ENCODE measurements at places on chromosomes 5 and 9.

DNA sequence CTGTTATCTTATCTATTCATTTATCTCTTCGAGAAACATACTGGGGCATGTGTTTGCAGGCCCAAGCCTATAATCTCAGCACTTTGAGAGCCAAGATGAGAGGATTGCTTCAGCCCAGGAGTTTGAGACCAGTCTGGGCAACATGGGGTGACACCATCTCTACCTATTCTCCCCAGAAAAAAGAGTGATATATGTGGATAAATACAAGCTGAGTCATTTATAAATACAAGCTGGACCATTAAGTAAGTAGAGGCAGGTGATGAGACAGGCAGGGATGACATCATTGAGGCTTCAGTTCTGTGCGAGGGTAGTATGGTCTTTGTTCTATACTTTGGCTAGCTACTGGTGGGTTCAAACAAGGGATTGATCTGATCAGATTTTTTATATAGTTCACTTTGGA, 25.6 kb downstream of the PBX3 start:
- DNase-seq: no peak

DNA sequence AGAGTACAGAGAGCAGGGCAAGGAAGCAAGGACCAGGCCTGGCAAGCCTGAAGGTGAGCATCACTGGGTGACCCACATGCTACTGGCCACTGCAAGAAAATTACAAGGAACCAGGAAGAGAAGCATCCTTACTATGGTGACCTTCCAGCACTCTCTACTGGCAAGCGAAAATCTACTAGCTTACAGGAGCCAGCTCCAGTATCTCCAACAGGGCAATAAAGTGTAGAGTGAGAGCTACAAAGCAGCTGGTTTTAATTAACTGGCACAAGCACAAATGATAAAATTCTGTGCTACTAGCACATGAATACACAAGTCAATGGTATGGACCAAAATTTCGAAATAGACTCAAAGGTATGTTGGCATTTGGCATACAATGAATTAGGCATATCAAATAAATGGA, 113.3 kb upstream of the CAST start:
- DNase-seq: no peak

GRCh38 chr5:139976703-139977102, 66.4 kb downstream of the NRG2 start:
- DNase-seq: no peak

GRCh38 chr5:128927644-128928043, 37.6 kb upstream of the SLC27A6 start:
- no peak for DNase-seq

GRCh38 chr5:138488481-138488945, 23.2 kb downstream of the EGR1 start:
- no peak for DNase-seq

- DNase-seq: no peak
Observed at GRCh38 chr5:158874343-158874742, 225.4 kb downstream of the EBF1 start.

DNA sequence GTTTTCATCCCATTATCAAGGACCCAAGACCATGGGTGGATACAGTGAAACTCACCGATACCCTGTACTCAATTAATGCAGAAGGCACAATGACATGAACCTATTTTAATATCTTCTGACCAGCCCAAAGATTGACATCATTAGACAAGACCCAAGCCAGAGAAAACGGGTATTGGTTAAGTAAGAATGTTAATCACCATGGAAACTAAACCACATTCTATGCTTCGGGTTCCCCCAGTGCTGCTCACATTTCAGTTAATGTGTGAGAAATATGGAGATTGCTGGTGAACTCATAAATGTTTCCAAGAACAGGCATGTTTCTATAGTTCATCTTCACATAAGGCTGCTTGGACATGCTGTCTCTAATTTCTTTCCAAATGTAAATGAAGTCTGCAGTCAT, 77.0 kb downstream of the IRX2 start:
- DNase-seq: no peak

- no peak for DNase-seq
Observed at GRCh38 chr5:178331491-178331996, 98.9 kb upstream of the PHYKPL start.

DNA sequence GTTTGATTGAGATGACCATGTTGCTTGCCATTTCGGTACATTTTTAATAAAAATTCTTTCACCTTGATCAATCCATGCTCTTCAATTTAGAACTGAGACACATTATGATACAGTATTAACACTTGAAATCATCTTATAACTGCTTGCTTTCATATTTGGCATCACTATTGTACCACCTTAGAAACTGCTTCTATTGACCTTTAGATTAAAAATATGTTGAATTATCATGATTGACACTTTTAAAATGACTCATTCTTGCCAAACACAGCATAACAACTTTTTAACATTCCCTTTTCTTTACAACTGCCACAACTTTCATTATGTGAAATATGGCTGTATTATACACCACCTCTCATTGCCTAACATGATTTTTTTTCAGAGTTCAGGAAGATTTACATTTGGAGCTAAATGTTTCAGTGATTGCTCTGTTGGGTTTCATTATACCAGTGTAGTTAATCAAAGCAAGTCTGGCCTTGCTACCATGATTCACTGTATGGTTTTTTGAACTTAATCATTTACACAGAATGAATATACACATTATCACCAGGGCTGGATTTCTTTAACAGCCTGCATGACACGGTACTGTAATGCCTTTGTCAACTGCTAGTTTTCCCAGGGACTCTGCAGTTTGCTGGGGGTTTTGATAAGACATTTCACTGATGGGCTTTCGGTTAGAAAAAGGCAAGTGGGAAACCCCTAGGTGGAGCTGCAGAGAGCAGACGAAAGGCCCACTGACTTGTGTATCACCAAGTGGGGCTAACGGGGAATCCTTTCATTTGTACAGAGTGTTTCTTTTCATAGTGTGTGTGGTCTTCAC, 93.6 kb upstream of the TLE4 start:
- no peak for DNase-seq

- no peak for DNase-seq
Observed at GRCh38 chr5:108003178-108003577, 332.4 kb upstream of the EFNA5 start.

GRCh38 chr9:81964218-81965171, 21.2 kb downstream of the SPATA31D3 start:
- DNase-seq: no peak

GRCh38 chr5:41203033-41203432, 10.3 kb downstream of the C6 start:
- no peak for DNase-seq

DNA sequence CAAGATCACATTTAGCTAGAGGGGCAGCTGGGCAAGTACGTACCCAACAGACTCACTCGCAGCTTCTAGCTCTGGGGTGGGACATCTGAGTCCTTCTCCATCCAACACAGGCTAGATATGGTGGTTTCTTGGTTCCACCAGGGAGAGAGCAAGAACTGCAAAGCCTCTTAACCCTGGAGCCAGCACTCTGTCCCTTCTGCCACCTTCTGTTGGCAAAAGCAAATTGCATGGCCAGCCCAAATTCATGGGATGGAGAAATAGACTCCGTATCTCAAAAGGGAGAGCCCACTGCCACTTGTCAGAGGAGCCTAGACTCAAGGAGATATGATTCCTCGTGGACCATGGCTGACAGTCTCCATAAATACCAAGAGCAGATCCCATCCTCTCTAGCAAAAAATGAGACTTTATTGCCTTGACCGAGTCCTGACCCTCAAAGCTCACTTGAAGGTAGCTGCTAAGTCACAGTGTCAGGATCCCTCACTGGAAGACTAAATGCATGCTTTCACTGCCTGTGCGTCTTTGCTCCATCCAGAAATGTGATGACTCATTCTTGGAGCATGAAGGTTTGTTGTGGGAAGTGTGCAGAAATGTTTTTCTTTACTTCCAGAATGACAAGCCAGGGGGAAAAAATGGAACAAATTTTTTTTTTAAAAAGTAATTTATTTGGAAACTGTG, 28.8 kb upstream of the ROR2 start:
- DNase-seq: no peak

DNA sequence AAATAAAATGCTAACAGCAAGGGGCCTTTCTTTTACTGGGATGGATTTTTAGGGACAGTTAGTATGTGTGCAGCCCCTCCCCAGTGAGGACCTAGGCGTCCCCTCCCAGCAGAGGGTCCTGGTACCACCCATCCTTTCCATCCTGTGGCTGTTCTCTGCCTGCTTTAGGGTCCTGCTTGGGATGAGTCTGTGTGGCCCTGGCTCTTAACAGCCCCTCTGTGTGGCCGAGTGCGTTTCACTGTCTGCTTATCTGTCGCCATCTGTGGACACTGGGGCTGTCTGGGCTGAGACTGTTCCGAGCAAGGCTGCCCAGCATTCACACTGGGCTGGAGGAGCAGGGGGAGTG, 17.0 kb downstream of the WNK2 start:
- no peak for DNase-seq

GRCh38 chr5:137561608-137562007, 62.5 kb upstream of the SPOCK1 start:
- no peak for DNase-seq

DNA sequence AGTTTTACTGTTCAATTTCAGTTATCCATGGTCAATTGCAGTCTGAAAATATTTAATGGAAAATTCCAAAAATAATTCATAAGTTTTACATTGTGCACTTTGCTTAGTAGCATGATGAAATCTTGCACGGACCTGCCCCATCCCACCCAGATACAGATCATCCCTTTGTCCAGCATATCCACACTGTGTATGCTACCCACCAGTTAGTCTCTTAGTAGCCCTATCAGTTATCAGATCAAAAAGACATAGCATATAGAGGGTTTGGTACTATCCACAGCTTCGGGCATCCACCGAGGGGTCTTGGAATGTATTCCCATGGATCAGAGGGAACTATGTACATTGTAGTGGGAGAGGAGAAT, 97.7 kb downstream of the SLC44A1 start:
- no peak for DNase-seq

DNA sequence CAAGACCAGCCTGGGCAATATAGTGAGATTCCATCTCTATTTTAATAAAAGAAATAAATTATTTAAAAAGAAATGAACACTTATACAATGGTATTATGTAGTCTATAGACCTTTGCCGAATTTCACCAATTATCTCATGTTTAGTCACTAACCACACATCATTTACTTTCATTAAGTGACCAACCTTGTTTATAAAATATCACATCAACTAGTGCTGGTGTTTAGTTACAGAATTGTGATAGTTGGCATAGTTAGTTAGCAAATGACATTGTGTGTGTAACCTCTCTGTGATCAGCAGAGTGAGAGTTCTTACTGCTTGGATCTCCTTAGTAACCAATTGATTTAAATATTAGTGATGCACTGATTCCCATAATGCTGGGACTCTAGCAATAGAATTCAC, 71.8 kb downstream of the PRR16 start:
- DNase-seq: no peak

GRCh38 chr5:107594253-107595045, 76.3 kb downstream of the EFNA5 start:
- DNase-seq: no peak

DNA sequence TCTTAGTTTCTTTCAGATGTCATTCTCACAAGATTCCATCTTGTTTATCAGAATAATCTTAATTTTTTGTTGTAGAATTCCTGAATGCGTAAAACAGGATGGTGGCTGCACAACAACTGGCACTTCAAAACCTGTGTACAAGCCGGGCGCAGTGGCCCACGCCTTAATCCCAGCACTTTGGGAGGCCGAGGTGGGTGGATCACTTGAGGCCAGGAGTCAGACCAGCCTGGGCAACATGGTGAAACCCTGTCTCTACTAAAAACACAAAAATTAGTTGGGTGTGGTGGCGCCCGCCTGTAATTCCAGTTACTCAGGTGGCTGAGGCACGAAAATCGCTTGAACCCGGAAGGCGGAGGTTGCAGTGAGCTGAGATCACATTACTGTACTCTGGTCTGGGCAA, 10.5 kb upstream of the CCNB1 start:
- DNase-seq: no peak

DNA sequence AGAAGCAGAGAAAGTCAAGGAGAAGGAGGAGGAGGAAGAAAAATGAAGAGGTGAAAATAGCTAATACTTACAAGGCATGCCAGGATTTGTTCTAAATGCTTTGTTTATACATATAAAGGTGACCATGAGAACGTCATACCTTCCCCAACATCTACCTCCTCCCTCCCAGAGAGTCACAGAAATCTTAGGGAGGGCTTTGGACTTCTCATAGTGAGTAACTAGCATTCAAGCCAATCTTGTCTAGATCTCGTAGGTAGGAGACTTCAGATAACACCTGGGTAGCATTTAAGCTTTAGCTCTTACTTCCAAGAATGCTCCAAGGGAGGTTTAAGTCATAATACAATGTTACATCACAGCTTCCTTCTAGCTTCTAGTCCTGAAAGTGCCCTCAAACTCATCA, 36.5 kb upstream of the GPBP1 start:
- DNase-seq: no peak

Data from activated B cell treated with CpG ODN at 0.5 μM for 24 hours (primary cell).